HS-5 (cell line): ENCODE measurements at places on chromosomes 13 and 19.

DNA sequence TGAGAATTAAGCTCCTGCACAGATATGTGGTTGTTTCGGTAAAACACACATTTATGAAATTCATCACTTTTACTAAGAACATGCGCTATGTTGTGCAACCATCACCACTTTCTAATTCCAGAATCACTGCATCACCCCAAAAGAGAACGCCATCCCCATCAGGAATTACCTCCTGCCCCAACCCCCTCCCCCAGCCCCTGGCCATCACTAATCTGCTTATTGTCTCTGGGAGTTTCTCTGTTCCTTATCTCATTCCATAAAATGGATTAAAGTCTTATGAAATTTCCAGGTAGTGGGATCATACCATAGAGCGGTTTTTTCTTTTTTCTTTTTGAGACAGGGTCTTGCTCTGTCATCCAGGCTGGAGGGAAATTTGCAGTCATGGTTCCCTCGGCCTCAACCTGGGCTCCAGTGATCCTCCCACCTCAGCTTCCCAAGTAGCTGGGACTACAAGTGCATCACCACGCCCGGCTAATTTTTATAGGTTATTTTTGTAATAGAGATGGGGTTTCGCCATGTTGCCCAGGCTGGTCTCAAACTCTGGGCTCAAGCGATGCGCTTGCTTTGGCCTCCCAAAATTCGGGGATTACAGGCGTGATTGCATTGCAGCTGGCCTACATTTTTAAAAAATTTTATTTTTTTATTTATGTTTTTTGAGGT, 3.5 kb downstream of the ZSCAN5B start:
- DNase-seq: no peak

GRCh38 chr19:55042344-55042678, 4.2 kb upstream of the GP6 start:
- DNase-seq: no peak

GRCh38 chr19:3145909-3146676, 10.3 kb downstream of the GNA15 start:
- no peak for DNase-seq

DNA sequence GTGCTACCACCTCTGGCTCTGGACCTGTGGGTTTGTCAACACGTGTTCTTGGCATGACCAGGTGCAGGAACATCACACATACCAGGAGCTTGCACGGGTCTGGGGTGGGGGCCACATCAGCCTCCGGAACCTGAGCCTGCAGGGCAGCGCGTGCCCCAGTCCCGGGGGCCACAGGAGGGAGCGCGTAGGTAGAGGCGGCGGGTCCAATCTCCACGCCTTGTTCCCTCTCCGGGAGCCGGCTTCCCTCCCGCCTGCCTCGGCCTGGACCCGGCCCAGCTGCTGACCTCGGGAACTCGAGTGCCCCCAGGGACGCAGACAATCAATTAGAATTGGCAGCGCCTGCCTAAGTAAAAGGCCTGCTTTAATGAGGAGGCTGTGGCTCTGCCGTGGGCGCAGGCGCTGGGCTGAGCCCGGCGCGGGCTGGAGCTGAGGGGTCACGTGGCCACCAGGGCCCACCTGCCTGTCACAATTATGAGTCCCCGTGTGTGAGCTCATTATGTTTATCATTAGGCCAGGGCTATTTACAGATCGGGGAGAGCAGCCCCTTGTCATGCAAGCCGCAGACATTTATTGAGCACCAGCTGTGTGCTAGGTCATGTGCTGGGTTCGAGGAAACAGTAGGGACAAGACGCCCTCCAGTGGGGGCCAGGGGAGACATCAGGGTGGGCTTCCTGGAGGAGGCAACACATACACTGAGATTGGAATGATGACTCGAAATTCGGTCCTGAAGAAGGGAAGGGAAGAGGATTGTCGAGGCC, 32.2 kb upstream of the TNFAIP8L1 start:
- no peak for DNase-seq

DNA sequence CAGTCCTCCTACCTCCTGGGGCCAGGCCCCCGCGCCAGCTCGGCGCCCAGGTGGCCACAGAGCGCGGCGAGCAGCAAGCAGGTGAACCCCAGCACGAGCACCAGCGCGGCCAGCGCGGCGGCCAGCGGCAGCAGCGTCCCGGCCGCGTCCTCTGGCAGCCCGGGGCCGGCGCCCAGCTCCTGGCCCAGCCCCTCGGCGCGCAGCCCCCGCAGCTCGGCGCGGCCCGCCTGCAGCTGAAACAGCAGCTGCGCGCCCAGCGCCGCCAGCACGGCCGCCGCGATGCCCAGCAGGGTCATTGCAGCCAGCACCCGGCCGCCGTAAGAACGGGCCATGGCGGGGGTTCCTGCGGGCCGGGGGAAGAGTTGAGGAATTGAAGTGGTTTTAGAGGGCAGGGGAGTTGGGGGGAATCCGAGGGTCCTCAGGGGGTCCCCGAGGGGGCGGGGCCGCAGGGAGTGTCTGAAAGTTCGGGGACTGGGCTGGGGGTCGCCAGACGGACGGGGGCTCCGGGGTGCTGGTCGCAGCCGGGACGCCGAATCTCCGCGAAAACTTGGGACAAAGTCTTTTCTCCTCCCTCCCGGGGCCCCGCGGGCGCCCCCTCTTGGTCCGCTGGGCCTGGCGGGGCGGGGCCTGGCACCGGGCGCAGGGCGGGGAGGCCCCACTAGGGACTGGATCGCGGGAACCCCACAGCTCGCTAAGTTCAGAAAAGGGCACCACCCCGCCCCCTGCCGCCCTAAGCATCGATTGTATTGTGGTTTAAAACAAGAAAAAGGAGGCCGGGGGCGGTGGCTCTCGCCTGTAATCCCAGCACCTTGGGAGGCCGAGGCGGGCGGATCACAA, at the start of gene TMEM221:
TSS of gene TMEM221 (minus strand) at position 538 of the 837 bp plus-strand sequence. CDS start at position 332, 206 bp downstream.
- no peak for DNase-seq

- no peak for DNase-seq
These were observed 167.5 kb upstream of the TMTC4 start for GRCh38 chr13:100842136-100842535.

GRCh38 chr19:7326105-7326877, 22.4 kb upstream of the ARHGEF18 start:
- DNase-seq: no peak

- DNase-seq: no peak
These were observed 8.7 kb downstream of the PIK3R2 start for GRCh38 chr19:18161636-18162002.

DNA sequence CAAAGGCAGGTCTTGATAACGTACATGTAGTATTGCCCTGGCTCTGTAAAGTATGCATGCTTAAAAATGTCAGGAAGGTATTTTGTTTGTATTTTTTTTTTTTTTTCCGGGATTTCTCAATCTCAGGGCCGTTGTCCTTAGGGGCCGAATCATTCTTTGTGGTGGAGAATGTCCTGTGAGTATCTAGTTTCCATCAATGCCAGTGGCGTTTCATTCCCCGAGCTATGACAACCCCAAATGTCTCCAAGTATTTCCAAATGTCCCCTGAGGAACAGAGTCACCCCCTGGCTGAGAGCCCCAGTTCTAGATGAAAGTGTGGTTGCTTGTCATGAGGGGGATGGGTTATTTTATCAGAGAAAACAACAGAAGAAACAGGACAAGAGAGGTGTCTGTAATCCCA, 68.7 kb downstream of the ACSBG2 start:
- no peak for DNase-seq
